ENCODE measurements at places on chromosomes 13 and 19.
A peak's percentile ranks its signal among the peaks of the same experiment; 100 is the strongest.

GRCh38 chr13:63625869-63626268 is 2210.2 kb upstream of the PCDH20 start:
- no peak for DNase-seq

GRCh38 chr13:109673477-109673876 is 112.9 kb downstream of the IRS2 start:
- peak; percentile 23 for DNase-seq

- DNase-seq = no peak
These were observed 25.4 kb upstream of the SEMA6B start for GRCh38 chr19:4584670-4585460.

- no peak for DNase-seq
These were observed 55.0 kb upstream of the ADGRE1 start for GRCh38 chr19:6832412-6832811.

- peak; percentile 31 for DNase-seq
These were observed 369.3 kb downstream of the KLF5 start for GRCh38 chr13:73428137-73428536.

- DNase-seq = peak; percentile 91
These were observed at the start of gene PLIN3 for GRCh38 chr19:4867534-4868285. TSS of gene PLIN3 (minus strand) at chr19:4867667. CDS start at chr19:4861394, 6,273 bp downstream.

GRCh38 chr13:111225166-111225565 is 95.3 kb upstream of the TEX29 start:
- DNase-seq = no peak

GRCh38 chr13:47826471-47826870 is 174.6 kb downstream of the SUCLA2 start:
- no peak for DNase-seq

- DNase-seq = no peak
These were observed 135.9 kb downstream of the ENOX1 start for GRCh38 chr13:43650882-43651281.

- DNase-seq = no peak
These were observed 65.9 kb downstream of the KCNRG start for GRCh38 chr13:50080911-50081678.

- DNase-seq = no peak
These were observed 63.7 kb upstream of the OBI1 start for GRCh38 chr13:78722700-78723099.

- no peak for DNase-seq
These were observed 25.9 kb downstream of the IGFL2 start for GRCh38 chr19:46173886-46174480.

DNA sequence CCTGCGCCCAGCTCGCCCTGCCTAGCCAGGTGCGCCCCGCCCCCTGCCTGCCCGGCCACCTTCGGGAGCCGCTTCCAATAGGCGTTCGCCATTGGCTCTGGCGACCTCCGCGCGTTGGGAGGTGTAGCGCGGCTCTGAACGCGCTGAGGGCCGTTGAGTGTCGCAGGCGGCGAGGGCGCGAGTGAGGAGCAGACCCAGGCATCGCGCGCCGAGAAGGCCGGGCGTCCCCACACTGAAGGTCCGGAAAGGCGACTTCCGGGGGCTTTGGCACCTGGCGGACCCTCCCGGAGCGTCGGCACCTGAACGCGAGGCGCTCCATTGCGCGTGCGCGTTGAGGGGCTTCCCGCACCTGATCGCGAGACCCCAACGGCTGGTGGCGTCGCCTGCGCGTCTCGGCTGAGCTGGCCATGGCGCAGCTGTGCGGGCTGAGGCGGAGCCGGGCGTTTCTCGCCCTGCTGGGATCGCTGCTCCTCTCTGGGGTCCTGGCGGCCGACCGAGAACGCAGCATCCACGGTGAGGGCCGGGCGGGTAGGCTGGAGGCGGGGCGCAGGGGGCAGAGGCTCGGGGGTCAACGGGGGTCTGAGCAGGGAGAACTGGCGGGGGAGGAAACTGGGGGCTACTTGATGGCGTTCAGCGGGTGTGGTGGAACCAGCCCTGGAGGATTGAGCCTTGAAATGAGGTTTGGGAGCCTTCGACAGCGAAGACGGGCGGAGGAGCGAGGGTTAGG is at the start of gene SPINT2:
Gene SPINT2 (plus strand): TSS at position 88 of the 727 bp plus-strand sequence. CDS start 320 bp downstream, at position 408.
- DNase-seq = no peak

DNA sequence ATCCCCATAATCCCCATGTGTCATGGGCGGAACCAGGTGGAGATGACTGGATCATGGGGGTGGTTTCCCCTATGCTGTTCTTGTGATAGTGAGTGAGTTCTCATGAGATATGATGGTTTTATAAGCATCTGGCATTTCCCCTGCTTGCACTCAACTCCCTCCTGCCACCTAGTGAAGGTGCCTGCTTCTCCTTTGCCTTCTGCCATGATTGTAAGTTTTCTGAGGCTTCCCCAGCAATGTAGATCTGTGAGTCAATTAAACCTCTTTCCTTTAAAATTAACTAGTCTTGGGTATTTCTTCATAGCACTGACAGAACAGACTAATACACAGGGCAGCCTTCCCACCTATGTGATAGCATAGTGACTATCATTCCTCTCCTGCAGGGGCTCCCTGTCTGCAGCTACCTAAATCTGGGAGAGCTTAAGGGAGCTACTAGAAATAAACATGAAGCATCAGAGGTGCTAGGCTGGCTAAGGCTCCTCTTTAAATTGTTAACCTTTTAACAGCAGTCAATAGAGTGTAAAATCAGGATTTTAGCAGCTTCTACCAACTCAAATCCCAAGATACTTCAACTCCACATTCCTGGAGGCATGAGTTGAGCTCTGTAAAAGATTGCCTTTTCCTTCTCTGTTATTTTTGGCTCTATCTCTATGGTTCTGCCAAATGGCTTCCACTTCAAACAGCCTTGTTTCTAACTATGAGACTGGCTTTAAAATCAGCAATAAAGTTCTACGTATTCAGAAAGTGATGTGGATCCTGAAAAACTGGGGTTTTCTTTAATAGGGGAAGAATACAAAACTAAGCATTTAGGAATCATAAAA is 112.3 kb downstream of the VWA8 start:
- DNase-seq = peak; percentile 68

GRCh38 chr19:38392707-38393308 is 4.3 kb downstream of the SPRED3 start:
- no peak for DNase-seq

GRCh38 chr13:102400675-102401145 is 1.1 kb downstream of the FGF14 start:
- DNase-seq = no peak

- no peak for DNase-seq
These were observed 59.4 kb downstream of the ZDHHC20 start for GRCh38 chr13:21399741-21400140.

DNA sequence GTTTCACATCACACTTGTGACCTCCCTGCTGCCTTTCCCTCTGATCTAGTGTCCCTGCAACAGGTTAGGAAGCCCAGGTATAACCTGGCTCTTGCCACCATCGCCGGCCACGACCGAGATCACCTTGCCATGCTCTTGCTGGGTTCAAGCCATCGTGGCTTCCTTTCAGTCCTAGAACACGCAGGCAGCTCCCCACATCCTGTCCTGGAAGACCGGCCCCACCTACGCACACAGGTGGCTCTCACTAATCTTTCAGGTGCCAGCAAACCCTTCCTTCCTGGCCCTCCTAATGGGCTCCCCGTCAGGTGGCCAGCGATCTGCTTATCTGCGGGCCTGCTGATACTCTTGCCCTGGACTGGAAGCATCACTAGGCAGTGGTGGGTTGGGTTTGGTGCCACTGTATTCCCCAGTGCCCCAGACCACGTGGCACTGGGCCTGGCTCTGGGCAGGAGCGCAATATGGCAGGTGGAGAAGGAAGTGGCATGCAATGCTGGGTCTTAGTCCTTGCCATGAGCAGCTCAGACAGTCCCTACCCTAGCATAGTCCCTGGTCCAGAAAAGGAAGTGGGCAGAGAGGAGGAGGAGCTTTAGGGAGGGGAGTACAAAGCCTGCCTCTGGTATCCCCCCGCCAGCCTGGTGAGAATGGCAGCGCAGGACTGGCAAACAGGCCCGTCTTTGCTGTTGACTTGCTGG is 11.8 kb downstream of the PPP1R37 start:
- DNase-seq = no peak

DNA sequence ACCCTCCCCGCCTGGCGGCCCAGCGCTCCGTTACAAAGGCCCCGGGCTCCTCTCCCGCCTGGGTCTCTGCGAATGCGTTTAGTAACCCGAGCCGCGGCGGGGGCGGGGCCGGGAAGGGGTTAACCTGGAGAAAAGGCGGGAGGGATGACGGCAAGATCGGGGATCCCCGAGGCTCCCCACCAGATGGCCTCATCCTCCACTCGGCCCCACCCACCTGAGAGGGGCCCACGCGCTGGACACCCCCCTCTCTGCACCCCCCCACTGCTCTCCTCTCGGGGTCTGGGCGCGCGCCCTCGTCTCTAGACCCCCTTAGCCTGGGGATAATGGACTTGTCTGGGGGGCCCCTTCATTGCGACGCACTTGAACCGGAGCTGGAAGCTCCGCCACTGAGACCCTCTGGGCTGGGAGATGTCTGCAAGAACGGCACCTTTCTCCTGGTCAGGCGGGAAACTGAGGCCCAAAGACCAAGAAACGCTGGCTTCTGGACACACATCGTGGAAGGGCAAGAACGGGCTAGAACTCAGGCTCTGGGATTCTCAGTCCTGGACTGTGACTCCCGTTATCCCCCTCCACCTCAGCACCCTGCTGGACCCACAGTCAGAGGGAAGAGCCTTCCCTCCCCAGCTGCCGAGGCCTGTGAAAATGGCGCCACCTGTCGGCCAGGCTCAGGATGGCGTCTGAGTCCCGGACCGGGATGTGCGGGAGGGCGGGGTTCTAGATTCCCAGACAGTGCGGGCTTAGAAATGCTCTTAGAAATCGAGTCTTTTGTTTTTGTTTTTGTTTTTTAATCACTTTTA is 2.9 kb upstream of the LTBP4 start:
- DNase-seq = peak; percentile 66

- no peak for DNase-seq
These were observed 12.8 kb upstream of the ZNF554 start for GRCh38 chr19:2806736-2807378.

GRCh38 chr19:8659905-8660304 is 29.5 kb downstream of the NFILZ start:
- no peak for DNase-seq

GRCh38 chr19:14214580-14214979 is 8.6 kb upstream of the ADGRL1 start:
- no peak for DNase-seq

GRCh38 chr19:45976178-45976577 is 2.5 kb upstream of the NOVA2 start:
- no peak for DNase-seq

- no peak for DNase-seq
These were observed 500.9 kb upstream of the HTR2A start for GRCh38 chr13:47397739-47398138.

DNA sequence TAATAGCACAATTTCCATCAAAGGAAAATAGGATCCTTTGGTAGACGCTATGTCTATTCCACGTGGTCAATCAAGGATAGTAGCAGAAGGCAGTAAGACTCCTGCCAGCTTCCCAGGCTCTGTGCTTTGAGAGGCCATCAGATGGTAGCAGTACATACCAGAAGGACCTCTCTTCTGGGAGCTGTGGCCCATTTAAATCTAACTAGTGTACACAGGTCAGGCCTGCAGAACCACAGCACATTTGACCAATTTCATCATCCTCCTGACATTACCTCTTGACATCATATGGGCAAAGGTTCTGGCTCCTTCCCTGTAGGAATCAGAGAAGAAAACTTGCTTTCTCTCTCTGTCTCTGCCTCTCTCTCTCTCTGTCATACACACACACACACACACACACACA is 229.6 kb upstream of the HTR2A start:
- no peak for DNase-seq

DNA sequence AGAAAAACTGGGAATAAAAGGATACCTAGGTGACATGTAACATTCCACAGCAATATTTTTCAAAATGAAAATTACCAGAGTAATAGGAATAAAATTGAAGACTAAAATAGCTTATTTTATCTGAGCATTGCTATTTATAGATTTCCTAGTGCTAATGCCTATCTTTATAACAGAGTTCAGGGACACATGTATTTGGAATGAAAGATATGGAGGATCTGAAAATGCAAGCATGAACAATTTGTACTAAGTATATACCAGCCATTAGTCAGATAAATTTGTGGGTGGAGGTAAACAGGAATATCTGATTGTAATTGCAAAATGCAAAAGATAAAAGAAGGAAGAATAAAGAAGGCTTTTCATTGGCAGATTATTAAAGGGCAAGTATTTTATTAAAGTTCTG is 345.9 kb downstream of the GPC5 start:
- no peak for DNase-seq

GRCh38 chr19:55492362-55492944 is 4.2 kb downstream of the SSC5D start:
- no peak for DNase-seq

DNA sequence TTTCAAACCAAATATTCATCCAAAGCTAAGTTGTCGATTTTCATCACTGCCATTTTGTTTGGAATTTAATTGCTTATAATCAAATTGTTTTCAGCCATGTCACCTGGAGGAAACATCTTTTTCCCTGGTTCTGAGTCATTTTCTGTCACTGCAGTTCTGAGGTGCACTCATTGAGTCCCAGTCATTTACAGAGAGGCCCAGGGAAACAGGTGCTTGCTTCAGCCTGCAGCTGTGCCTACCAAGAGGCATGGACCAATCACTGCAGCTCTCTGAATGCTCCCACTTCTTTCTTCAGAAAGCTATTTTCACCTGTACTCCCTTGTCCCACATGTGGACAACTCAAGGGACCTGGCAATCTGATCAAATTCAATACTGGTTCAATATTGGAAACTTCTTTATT is 308.1 kb downstream of the COG6 start:
- no peak for DNase-seq

DNA sequence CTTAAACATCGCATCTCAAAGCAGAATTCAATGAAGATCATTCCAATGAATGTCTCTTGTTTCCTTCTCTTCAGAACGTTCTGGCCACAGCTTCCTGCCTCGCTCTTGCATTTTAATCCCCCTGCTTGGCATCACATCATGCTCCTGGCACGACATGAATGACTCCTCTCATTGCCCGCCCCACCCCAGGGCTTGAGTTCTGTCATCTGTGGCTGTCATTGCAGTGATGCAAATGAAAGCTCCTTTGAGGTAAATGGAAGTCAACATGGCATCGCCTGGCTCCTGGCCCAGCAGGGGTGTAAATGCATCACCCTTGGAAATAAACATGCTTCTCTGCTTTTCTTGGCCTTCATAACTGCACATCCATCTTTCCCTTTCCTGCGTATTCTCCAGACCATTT is 48.6 kb downstream of the SCEL start:
- DNase-seq = no peak

GRCh38 chr13:98279473-98280175 is 102.6 kb upstream of the RNF113B start:
- DNase-seq = no peak

All from stromal cell of bone marrow (primary cell).